Stimulated activated CD8-positive, alpha-beta memory T cell treated with anti-CD3 and anti-CD28 coated beads, Interleukin-7, amount 100 ng/mL, for 1 hour (primary cell): ENCODE measurements at places on chromosomes 5 and 9.

DNA sequence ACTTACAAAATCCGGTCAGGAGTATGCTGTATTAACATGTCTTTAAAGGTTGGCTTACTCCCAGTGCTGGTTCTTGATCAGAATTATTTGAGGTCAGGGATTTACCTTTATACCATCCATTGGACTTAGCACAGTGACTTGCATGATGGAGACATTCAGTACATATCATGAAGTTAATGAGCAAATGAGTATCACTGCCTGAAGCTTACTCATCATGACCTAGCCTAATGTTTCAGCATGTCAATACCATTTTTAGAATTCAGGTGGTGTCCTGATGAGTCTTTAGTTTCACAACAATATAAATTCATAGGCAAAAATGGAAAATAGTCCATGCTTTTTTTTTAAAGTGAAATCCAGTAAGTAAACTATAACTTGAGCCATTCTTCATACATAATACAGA, 226.0 kb upstream of the C9orf72 start:
- DNase-seq, result no peak

- DNase-seq, result no peak
These were observed 359.0 kb upstream of the SLC30A5 start for GRCh38 chr5:68734781-68735180.

GRCh38 chr9:114852050-114852594, 46.3 kb upstream of the TNFSF15 start:
- DNase-seq, result no peak

DNA sequence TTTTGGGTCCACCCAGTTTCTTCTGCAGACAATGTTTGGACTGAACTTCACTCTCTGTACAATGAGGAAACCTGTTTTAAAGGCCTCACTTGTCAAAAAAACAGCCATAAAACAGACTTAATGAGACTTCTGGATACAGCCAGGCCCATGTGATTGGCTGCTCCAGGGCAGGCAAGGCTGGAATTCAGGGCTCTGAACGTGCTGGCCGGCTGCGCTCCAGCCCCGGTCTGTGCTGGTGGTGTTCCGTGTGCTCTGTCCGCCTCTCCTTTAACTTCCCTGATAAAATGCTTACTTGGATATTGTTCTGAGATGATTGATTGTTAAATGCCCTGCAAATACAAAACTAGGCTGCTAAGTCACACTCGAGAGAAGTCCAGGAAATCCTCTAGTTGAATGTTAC, 131.2 kb upstream of the KLF4 start:
- DNase-seq, result no peak

DNA sequence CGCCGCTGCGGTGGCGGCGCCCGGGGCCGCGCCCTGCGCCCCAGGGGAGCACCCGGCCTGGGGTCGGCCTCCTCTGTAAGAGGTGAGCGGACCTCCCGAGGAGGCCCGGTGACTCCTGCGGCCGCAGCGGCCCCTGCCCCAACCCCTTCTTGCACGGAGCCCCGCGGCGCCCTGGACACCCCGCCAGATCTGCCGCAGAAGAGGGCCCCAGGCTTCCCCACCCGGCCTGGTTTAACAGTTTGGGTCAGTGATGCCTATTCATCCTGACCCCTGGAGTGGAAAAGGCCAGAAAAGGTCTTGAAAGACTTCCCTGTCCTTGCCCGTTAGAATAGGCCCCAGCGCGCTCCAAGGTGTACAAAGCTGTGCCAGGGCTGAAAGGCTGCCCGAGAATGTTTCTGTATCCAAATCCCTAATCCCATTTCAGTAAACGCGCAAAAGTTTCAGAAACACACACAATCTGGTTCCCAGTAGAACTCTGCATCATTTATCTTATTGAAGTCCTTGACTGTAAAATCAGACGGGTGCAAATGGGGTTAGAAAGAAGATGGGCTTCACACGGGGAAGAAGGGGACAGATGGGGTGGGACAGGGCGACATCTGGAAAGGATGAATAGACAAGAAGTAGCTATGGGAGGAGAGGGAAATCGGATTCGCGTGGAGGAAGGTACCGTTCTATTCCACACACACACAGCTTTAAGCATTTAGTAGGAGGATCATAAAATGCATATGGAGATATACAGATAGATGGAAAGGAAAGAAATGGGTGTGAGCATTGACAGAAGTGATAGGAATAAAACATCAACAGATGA, 1.1 kb upstream of the SSBP2 start:
- DNase-seq, result no peak

- DNase-seq, result no peak
These were observed 73.9 kb upstream of the DAB2IP start for GRCh38 chr9:121577572-121577971.
